ENCODE measurements at places on chromosomes 6 and 20. TPM values are rescaled to one million over a fixed set of nuclear protein-coding genes. Genes with fewer than 3 reads are reported as not detected.

GRCh38 chr6:170063431-170063830 lies 227.4 kb downstream of the DLL1 start:
- no peak for DNase-seq

DNA sequence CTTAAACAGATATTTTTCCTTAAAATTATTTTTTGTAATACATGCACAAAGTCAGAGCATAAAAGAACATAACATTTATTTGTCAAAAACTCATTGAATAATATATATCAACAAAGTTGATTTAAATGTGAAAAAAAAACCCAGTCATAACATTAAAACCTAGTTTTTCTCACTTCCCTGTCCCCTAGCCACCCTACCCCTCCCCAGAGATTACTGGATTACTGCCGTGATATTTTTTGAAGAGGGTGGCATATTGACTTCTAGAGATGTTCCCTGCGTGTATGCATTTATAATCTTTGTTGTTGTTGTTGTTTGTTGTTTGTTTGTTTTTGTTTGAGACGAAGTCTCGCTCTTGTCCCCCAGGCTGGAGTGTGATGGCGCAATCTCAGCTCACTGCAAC lies 52.4 kb upstream of the ARMC2 start:
- no peak for DNase-seq

DNA sequence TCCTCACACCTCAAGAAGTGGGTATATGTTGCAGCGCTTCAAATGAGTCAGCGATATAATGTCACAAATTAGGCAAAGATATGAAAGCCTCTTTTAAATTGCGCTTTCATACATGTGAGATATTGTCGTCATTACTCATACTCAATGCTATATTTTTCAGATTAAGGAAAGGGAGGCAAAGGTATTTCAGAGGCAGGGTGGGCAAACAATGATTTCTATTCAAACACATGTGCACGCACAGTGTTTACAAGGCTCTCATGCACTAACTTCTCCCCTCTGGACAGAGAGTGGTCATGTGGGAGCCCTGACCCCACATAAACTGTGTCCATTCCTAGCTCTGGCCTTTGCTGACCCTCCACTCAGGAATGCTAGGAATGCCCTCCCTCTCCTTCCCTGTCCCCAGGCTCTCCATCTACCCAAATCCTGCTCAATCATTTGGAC lies 112.1 kb upstream of the TMEM170B start:
- DNase-seq, result no peak

GRCh38 chr6:63245909-63246308 lies 34.6 kb downstream of the FKBP1C start:
- no peak for DNase-seq

DNA sequence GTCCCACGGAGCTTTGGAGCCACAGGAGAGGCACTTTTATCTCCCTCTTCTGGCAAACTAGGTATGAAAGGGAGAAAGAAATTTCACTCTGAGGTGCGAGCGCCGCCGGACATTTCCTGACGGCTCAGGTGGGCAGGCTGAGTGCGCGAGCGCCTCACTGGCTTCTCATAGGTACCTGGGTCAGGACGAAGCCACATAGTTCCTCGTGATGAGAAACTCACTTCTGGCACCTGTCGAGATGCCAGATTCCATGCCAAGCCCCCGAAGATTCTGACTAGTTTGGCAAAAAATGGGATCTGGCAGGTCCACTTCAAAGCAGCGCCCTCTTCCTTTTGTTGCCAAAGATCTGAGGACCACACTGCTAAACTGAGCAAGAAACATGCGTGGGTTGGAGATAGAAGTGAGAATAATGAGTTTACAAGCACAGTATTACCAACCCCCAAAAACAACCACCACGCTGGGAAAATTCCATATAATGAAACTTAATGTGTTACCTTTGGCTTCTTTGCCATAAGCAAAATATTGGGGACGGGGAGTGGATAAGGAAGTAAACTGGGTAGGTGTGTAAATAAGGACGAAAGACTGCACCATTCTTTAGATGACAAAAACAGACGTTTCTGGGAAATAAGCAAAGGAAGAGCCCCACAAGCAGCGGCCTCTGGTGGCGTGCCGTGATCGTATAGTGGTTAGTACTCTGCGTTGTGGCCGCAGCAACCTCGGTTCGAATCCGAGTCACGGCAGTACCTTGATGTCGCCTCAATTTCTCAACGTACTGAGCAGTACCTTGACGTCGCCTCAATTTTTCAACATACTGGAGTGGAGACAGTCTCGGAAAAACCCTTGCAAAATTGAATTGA lies 89.8 kb upstream of the PRSS16 start:
- DNase-seq, result no peak

DNA sequence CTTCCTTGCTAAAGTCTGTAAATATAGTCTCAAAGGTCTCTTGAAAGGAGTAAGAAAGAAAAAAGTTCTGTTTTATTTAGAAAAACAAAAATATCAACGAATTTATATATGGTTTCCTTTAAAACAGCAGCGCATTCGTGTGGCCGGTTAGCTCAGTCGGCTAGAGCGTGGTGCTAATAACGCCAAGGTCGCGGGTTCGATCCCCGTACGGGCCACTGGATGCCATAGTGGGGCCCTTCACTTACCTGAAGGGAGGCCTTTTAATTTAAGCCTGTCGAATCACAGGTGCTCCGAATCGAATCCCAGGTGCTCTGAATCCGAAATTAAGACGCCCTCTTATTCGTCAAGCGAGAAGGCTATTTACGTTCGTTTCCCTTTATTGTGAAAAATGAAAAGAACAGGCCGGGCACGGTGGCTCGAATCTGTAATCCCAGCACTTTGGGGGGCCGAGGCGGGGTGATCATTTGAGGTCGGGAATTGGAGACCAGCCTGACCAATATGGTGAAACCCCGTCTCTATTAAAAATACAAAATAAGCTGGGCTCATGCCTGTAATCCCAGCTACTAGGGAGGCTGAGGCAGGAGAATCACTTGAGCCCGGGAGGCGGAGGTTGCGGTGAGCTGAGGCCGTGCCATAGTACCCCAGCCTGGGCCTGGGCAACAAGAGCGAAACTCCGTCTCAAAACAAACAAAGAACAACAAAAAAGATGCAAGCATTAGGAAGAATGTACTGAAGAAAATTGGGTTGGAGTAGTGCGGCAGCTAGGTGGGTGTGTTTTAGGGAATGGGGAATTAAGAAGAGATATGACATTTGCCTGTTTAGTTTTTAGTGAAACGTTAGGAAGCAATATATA lies 195.8 kb upstream of the ZNF184 start:
- DNase-seq, result no peak

DNA sequence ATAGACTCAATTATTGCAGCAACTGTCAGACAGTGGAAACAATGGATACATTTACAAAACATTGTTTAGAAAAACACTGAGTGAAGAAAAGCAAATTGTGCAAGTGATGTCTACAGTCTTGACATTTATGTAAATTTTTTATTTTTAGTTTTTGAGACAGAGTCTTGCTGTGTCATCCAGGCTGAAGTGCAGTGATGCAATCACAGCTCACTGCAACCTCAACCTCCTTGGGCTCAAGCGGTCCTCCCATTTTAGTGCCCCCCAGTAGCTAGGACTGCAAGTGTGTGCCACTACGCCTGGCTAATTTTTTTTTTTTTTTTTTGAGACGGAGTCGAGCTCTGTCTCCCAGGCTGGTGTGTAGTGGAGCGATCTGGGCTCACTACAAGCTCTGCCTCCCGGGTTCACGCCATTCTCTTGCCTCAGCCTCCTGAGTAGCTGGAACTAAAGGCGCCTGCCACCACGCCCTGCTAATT lies 9.7 kb downstream of the CNBD2 start:
- no peak for DNase-seq

GRCh38 chr20:38095017-38095686 lies 61.6 kb downstream of the RPRD1B start:
- no peak for DNase-seq

- no peak for DNase-seq
Observed at GRCh38 chr20:50426866-50427718, 83.1 kb upstream of the PTPN1 start.

DNA sequence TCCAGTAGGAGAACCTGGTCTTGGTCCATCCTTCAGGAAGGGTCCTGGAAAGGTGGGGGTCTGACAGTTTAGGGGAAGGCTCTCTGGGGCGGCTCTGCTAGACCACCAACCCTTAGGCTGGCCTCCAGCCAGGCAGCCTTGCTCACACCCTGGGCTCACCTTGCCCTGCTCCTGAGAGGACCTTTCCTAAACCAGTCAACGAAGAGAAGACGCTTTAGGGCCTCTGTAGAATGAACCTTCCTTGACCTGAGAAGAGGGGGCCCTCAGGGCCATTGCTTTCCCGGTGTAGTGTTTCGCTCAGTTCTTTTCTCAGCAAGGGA lies 1.1 kb downstream of the CDC25B start:
- no peak for DNase-seq

- no peak for DNase-seq
Observed at GRCh38 chr6:148364056-148364824, 21.6 kb downstream of the SASH1 start.

SLC23A2 gene
- 13.4 TPM for total RNA-seq

BMP6 gene
- 3.7 TPM for total RNA-seq

DNAH8 gene
- total RNA-seq, result 0.89 TPM
